Stimulated activated CD4-positive, alpha-beta T cell treated with anti-CD3 and anti-CD28 coated beads, Interleukin-1b, Interleukin-23, amount 100 ng/mL, for 1 hour (primary cell): ENCODE measurements at places on chromosomes 5 and 9.

GRCh38 chr9:34456151-34456550 is 2.2 kb downstream of the FAM219A start:
- no peak for DNase-seq

DNA sequence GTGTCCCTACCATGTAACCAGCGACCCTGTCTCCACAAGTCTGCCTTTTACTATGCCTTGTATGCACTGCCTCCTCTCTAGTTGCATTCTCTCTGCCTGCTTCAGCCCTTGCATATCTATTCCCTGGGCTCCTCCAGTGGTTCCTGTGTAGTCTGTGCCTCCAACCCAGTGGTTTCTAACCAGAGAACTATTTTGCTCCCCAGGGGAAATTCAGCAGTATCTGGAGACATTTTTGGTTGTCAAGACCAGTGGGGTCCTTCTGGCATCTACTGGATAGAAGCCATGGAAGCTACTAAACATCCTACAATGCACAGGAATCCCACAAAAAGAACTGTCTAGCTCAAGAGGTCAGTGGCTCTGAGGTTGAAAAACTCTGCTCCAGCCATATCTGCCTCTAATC is 224.1 kb upstream of the RASEF start:
- no peak for DNase-seq

DNA sequence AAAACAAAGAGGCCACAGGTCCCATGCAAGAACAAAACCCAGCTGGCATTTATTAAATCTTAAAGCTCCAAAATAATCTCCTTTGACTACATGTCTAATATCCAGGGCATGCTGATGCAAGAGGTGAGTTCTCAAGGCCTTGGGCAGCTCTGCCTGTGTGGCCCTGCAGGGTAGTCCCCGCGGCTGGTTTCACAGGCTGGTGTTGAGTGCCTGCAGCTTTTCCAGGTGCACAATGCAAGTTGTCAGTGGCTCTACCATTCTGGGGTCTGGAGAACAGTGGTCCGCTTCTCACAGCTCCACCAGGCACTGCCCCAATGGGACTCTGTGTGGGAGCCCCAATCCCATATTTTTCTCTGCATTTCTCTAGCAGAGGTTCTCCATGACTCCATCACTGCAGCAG is 54.4 kb upstream of the HCN1 start:
- no peak for DNase-seq

GRCh38 chr5:95530416-95530815 is 24.4 kb downstream of the SKIC3 start:
- DNase-seq: no peak

DNA sequence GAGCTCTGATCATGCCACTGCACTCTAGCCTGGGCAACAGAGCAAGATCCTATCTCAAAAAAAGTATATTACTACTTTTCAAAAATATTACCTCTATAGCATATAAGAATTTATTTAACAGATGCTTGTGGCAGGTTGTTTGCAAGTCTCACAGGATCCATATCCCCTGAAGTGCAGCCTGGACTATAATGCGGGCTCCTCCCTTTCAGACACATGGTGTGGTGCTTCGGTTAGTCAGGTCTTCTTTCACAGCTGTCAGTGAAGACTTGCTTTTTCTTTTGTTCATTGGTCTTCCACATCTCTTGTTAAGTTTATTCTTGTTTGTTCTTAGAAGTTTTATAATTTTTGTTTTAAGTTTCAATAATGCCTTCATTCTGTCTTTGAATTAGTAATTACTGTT is 9.4 kb upstream of the HRCT1 start:
- DNase-seq: no peak
